ENCODE measurements at places on chromosomes 5 and 9.

- DNase-seq: peak; percentile 26
These were observed 1581.0 kb downstream of the MAT2B start for GRCh38 chr5:165086465-165086864.

GRCh38 chr9:124197177-124198095 lies 60.3 kb upstream of the NEK6 start:
- DNase-seq: no peak

DNA sequence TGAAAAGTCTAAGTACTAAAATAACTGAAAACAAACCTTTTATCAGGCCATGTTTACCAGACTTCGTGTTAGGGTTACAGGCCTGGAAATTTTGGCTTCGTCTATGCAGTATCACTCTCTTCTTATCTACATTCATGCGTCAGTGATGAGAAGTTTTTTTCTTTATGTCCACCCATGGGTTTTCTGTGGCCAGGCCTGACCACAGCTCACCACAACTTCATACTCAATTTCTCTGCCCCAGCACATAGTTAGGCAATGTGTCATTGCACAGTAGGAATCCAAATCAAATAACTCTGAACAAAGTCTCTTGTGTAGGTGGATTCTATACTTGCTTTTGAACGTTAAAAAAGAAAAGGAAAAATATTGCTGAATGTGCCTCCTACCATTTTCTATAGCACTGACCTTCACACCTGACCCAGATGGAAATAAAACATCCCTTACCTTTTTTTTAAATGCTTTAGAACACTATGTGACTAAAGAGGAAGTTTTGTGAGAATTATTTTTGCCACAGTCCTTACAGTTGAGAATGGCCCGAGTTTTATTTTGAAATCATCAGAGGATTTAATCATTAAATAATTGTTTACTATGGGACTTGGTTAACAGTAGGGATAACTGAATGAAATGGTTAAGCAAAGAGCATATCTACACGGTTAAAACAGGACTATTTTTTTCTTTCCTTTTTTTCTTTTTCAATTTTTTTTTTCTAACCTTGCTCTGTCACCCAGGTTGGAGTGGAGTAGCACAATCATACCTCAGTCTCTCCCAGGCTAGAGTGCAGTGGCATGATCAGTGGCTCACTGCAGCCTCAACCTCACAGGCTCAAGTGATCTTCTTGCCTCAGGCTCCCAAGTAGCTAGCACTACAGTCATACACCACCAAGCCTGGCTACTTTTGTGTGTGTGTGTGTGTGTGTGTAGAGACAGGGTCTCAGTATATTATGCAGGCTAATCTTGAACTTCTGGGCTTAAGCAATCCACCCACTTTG lies 1247.0 kb upstream of the ACO1 start:
- DNase-seq: no peak

GRCh38 chr5:82276800-82277612 lies 1.1 kb downstream of the RPS23 start:
- DNase-seq: no peak

- no peak for DNase-seq
These were observed 525.2 kb upstream of the TRPC7 start for GRCh38 chr5:136890431-136891148.
